T follicular helper cell (primary cell): ENCODE measurements at places on chromosomes 6 and 20.

GRCh38 chr6:31920811-31921210, 6.7 kb upstream of the C2 start:
- DNase-seq, result no peak

DNA sequence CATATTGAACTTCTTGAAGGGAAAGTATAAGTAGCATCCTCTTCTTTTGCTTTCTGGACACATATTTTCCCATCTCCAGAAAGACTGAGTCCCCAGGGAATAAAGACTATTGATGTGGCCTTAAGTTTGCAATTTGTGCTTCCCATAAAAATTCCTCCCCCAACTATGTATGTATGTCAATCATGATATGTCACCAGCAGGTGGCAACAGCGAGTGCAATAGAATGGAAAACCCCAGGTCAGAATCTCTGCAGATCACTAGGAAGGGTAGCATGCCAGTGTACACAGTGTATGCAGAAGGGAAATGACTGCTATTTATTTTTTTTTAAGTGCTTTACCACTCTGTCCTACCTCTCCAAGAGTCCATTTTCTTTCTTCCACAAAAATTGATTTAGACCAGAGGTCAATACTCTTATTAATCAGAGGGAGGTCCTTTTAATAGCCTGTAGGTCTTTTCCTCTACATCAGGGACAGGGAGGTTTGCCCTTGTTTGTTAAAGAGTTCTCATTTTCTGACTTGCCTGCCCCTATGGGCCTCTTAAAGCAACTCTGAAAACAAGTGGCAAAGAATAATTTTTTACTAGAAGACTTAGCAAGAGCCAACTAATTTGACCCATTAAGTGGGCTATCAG, 61.4 kb downstream of the BMP2 start:
- DNase-seq, result no peak

GRCh38 chr6:45398075-45398813, 20.5 kb upstream of the SUPT3H start:
- no peak for DNase-seq

- DNase-seq, result no peak
Measured at GRCh38 chr6:134663800-134664535, 285.9 kb downstream of the ALDH8A1 start.

DNA sequence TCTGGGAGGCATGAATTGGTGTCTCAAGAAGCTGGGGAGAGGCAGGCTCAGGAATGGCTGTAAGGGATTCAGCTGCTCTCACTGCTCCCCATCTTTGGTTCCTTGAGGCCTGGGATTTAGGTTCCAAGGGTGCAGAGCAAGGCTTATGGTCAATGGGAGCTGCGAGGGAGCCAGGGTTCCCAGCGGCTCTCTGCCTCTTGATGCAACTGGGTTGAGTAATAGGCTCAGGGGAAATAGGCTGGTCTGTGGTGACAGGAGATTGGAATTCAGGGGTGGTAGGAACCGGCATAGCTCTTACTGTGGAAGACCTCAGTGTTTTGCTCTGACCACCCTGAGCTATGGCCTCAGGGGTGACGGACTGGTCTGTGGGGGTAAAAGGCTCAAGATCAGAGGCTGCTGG, 13.0 kb upstream of the NRM start:
- DNase-seq, result no peak

DNA sequence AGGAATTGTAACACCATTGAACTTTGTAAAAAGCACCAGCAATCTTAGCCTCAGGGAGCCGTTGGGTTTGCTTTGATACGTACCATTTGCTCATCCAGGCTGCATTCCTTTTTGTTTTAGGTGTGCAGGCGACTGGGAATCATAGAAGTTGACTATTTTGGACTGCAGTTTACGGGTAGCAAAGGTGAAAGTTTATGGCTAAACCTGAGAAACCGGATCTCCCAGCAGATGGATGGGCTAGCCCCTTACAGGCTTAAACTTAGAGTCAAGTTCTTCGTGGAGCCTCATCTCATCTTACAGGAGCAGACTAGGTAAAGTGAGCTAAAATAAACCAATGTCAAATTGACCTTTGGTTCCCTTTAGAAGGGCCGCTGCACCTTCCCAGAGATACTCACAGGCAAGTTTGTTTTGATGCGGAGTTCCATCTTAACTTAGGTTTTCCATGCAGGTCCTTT, 1.6 kb downstream of the MYLIP start:
- DNase-seq, result no peak

DNA sequence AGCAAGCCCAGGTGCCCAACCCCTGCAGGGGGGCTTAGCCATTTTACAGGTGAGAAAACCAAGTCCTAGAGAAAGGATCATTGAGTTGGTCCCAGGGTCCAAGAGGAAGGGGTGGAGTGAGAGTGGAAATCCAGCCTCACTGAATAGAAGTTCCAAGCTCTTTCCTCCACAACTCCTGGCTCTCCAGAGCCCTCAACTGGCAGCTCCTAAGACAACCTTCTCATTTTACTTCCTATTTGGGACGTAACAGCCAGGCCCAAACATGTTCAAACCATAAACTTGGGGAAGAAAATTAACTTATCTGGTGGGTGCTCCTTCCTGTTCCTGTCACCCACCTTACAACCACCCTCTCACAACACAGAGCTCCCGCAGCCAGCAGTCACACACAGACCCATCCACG, 57.9 kb downstream of the PRND start:
- no peak for DNase-seq

DNA sequence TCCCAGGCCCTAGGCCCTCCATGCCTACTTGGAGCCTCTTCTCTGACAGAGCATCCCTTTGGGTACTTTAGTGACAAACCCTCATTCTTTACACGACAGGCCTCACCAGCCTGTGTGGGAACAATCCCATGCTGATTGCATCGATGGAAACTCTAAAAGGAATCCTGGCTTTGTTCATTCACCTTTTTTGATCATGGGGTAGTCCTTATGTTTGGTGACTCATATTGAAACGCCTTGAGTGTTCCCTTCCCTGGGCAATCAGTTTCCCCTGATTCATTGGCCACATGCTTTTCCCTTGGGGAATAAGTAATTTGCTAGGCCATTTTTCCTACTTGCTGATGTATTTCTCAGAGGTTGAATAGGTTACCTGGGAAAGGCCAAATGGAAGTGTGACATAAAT, 14.7 kb upstream of the TNFAIP3 start:
- DNase-seq, result no peak

- DNase-seq, result no peak
Measured at GRCh38 chr6:42688281-42688680, 34.1 kb downstream of the PRPH2 start.

DNA sequence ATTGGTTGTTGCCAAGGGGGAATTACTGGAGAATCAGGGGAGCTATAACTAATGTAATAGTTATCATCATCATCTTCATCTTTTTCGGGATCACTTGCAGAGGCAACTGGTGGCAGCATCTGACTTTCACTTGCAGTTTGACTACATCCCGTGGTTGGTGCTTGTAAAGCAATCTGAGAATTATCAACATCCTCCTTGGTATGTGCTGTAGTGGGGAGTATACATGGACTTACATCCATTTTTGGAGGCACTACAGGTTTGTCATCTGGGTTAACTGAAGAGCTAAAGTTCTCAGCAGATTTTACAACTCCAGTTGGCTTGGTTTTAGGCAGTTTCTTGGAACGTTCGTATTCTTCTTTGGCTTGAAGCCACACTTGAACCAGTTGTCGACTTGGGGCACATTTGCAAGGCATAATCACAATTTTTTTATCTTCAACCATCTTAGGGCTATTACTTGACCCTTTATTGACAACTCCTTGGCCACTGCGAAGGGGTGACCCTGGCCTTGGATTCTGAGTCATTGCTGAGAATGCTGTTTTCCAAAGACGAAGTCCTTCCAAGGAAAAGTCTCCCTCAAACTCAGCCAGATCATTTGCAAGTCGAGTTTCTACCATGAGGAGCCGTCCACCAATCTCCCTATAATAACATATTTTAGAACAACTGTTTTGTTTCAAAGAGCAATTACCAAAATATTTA, 115.5 kb downstream of the REV3L start:
- DNase-seq, result no peak
